ENCODE measurements at places on chromosomes 6 and 20.

- no peak for DNase-seq
Observed at GRCh38 chr6:89197141-89197540, 20.0 kb downstream of the GABRR1 start.

GRCh38 chr6:27836141-27836782 is 75.9 kb downstream of the OR2B2 start:
- no peak for DNase-seq

DNA sequence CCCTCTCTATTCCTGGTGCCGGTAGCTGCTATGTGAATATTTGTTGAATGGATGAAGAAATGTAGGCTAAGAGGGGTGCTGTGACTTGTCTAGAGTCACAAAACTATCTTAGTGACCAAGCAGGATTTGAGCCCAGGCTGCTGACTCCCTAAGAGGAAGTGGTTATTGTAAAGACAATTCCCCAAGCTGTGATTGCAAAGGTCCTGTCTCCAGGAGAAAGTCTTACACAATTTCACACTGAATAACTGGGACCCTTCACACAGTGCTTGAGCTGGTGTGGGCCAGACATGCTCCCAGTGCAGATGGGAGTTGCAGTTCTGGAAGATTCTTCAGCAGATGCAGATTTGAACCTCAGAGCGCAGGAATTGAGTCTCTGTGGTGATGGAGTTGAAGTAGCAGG is 38.1 kb downstream of the IYD start:
- DNase-seq, result no peak

DNA sequence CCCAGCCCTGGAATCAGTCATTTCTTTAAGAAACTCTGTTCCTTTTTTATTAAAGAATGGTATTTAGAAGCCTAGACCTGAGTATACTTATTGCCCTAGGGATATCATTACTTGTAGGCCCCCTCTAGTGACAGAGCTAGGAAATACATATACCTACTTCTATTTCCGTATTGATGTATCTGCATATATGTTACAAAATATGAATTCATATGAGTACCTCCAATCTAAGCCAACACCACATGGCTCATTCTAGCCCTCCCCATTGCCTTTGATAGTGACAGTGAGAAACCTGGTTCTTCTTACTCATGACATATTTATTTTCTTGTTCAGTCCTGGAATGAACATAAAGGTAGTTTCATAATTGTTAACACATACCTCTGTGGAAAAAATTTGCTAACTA is 137.2 kb downstream of the FARS2 start:
- no peak for DNase-seq

DNA sequence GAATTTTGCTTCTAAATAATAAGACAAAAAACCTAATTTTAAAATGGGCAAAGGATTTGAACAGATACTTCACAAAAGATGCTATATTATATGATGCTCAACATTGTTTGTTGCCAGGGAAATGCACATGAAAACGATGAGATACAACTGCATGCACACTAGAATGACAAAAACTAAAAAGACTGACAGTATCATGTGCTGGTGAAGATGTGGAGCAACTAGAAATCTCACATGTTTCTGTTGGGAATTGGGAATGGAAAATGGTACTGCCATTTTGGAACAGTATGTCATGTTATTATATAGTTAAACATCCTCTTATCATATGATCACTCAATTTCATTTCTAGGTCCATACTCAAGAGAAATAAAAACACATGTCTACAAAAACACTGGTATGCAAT is 13.4 kb upstream of the SNX9 start:
- DNase-seq, result no peak

DNA sequence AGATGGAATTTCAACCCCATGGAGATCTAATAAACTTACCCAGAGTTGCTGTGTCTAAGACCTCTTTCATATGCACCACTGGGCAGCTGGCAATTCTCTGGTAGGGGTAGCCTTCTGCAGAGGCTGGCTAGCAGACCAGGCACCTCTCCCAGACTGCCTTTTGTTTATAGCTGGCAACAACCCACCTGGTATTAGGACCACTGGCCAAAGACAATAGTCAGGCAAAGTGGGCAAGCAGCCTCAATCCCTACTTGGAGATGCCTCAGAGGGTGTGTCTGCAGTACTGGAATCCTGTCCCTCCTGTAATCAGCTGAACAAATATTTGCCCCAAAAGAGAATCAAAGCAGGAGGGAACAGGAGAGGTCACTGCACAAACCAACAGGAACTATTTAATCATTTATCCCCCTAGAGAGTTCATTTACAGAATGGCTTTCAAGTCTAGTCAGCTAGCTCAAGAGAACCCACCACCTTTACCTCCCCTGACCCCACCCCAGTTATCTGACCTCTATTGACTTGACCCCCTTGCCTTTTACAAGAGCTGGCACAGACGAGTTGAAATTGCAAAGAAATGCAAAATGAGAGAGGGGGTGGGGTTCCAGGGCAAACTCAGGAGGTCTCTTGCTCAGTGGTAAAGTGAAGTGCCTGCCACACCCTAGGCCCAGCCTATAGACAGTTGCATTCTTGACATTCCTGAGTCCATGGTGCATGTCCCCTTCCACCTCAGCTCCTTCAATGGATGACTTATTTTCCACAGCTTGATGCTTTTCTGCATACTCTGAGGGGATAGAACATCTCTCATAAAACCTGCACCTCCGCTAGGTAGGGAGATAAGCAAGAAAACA is 2.8 kb downstream of the BCL2L1 start:
- DNase-seq, result no peak

DNA sequence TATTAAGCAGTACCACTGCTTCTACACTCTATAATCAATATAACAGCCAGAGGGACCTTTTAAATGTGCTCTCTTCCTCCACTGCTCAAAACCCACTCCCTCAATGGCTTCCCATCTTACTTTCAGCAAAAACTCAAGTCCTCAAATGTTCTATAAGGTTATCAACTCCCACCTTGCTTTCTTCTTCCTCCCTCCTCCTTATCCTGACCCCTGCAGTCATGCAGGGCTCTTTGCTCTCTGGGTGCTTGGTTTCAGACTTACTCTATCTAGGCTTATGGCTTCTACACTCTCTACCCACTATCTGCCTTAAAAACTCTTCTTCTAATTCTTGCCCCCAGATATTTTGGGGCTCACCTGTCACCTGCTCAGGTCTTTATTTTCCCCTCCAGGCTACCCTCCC is 5.3 kb downstream of the ARHGAP18 start:
- DNase-seq, result no peak

DNA sequence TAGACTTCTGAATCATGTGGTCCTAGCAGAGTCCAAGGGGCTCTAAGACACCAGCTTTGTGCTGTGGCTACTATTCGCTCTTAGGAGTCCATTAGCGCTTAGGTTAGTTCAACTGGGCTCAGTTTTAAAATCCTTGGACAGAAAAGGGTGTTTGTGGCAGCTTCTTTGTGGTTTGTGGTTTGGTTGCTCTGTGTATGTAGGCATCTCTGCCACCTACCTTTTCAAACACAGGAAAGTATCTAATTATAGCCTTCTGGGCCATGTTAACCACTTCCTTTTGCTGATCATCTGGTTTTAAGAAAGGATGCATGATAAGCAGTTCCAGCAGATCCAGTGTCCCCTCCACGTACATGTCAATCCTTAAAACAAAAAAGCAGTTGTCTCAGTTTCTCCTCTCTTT is 10.8 kb downstream of the GSTA4 start:
- DNase-seq, result no peak

DNA sequence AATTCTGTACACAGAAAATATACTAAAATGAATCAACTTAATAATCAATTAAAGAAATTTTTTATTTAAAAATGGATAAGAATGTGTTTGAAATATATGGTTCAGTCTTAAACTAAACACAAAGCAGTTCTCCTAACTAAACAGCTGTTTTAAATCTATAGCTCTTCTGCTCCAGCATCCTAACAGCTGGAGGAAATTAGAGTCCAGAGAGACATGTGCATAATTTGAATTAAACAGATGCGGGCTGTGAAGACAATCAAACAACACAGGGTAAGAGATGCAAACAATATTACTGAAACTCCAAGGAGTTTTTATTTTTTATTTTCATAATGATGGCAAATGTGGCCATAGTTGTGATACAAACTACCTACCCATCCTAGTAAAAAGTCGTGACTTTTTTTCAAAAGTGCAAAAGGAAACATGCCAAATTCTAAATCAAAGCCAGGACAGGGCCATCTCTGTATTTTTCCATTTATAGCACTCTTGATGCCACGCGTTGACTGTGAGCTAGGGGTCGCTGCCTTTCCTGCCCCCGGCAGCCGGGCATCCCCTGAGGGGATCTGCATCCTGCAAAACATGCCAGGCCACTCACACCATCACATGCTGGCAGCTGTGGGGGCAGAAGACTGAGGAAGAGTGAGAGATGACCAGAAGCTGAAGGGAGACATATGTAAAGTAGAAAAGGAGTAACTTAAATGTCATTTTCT is 310.6 kb downstream of the PRKN start:
- no peak for DNase-seq

DNA sequence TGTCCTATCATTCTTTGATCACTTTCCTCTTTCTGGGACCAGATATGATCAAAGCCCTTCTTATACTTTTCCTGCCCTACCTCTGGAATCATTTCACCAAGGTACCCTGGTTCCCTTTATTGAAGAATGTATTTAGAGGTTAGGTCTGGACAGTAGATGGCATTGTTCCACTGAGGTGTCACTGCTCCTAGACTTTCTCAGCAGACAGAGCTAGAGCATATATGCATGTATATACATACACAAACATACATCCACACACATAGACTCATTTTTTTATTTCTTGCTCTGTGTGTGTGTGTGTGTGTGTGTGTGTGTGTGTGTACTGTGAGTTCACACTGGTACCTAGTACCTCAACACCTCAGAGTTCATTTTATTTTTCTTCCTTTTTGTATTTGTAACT is 40.9 kb downstream of the PTPRA start:
- no peak for DNase-seq
